Stimulated activated CD8-positive, alpha-beta memory T cell treated with anti-CD3 and anti-CD28 coated beads, Interleukin-2, amount 100 ng/mL, for 1 hour (primary cell): ENCODE measurements at places on chromosomes 13 and 19.

DNA sequence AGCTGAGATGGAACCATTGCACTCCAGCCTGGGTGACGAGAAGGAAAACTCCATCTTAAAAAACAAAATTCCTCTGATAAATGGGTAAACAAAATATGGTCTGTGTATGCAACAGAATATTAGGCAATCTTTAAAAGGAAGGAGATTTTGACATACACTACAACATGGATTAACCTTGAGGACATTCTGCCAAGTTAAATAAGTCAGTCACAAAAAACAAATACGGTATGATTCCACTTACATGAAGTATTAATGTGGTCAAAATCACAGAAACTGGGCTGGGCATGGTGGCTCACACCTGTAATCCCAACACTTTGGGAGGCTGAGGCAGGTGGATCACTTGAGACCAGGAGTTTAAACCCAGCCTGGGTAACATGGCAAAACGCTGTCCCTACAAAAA lies 3.0 kb upstream of the ZNF444 start:
- DNase-seq, result no peak

- DNase-seq, result no peak
These were observed 4.2 kb upstream of the ZNF486 start for GRCh38 chr19:20162821-20163220.

- DNase-seq, result no peak
These were observed 115.0 kb downstream of the GGACT start for GRCh38 chr13:100473501-100474044.

GRCh38 chr13:40087091-40088002 lies 431.9 kb downstream of the COG6 start:
- DNase-seq, result no peak

DNA sequence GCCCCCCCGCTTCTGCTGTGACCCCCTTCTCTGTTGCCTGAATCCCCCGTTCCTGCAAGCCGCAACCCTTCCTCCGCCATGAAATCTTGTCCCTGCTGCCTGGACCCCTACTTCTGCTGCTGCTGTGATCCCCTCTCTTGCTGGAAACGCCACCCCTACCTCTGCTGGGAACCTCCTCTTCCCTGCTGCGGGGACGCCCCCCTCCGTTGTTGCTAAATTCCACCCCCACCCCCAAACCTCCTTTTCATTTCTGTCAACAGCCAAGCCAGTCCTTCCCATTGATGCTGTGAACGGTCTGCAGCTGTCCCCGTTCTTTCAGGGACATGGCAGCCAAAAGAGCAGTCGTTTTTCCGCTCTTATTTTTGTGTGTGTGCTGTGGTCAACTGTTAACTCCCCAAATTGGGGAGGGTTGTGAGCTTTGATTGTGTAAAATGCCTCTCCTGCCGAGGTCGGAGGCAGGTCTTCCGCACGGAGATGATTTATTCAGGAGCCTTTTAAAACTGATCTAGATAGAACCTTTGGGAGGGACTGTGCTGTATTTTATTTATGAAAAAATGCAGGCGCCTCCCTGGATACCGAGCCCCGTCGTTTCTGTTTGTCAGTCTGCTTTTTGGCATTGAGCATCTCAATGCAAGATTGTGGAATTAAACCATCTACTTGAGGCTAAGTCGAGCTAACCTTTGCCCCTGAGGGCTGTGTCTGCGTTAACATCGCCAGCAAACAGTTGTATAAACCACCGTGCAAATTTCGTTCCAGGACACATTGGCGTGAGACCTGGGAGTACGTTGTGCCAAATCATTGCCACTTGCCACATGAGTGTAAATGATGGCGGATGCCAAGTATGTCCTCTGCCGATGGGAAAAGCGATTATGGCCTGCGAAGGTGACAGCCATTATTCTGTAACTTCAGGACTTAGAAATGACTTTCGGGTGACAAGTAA lies 27.9 kb upstream of the NDUFS7 start:
- no peak for DNase-seq

GRCh38 chr19:48489608-48490216 lies 20.5 kb downstream of the CYTH2 start:
- DNase-seq, result peak; percentile 56

DNA sequence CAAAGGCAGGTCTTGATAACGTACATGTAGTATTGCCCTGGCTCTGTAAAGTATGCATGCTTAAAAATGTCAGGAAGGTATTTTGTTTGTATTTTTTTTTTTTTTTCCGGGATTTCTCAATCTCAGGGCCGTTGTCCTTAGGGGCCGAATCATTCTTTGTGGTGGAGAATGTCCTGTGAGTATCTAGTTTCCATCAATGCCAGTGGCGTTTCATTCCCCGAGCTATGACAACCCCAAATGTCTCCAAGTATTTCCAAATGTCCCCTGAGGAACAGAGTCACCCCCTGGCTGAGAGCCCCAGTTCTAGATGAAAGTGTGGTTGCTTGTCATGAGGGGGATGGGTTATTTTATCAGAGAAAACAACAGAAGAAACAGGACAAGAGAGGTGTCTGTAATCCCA lies 68.7 kb downstream of the ACSBG2 start:
- DNase-seq, result no peak

- DNase-seq, result no peak
These were observed 20.6 kb downstream of the MIR17HG start for GRCh38 chr13:91368101-91368500.

GRCh38 chr13:49466292-49466838 lies 22.3 kb downstream of the SETDB2 start:
- DNase-seq, result no peak

DNA sequence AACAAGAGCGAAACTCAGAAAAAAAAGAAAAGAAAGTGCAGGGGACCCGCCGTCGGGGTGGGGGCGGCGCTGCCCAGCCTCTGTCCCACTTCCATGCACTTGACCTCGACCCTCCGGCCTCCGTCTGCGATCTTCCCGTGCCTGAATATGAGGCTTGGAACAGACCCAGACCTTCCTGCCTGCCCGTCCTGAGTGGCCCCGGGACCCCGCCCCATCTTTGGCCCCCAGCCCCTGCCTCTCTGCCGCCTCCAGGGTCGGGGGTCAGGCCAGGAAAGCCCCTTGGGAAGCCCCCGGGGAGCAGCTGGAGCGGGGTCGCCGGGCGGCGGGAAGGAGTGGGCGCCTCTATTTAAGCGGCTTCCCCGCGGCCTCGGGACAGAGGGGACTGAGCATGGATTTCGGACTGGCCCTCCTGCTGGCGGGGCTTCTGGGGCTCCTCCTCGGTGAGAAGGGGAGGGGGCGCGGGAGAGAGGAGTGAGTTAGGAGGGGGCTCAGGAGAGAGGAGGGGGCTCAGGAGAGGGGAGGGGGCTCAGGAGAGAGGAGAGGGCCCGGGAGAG lies at the start of gene MADCAM1:
TSS of gene MADCAM1 (plus strand) at position 375 of the 554 bp plus-strand sequence. CDS start at position 389, 14 bp downstream.
- DNase-seq, result no peak

GRCh38 chr19:29371251-29372090 lies 154.3 kb upstream of the VSTM2B start:
- no peak for DNase-seq

GRCh38 chr19:1042689-1043511 lies 3.0 kb downstream of the ABCA7 start:
- no peak for DNase-seq

DNA sequence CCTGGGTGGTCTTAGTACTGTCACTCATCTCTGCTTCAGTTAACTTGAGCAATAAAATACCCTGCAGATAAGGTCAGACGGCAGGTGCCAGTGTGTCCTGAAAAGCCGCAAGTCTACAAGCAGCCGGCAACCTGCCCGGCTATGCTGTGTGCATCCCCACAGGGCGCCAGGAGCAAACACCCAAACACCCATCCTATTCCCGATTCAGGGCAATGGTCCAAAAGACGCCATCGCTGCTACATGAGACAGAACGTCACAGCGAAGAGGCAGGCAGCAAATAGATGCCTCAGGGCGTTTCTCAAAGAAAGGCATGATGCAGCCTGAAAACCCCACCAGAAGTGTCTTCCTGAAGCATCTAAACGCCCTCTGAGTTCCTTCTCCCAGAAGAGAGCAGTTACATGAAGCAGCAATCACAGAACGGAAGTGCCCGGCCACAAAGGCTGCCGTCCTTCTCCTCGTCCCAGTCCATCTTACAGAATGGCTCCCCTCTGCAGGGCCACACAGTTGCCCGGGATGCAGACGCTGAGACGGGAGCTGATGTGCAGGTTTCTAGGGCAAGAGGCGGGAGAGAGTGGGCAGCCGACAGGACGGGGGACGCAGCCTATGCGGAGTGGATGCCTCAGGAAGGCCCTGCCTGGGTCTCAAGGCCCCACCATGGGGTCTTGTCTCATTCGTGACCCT lies 35.1 kb downstream of the RASA3 start:
- no peak for DNase-seq
